ENCODE measurements at places on chromosomes 13 and 19. TPM values are rescaled to one million over a fixed set of nuclear protein-coding genes. Genes with fewer than 3 reads are reported as not detected.

SUGT1 gene
- total RNA-seq, result 34.2 TPM

ZNF729 gene
- total RNA-seq, result not detected

PRR22 gene
- total RNA-seq, result 0.50 TPM

EFNB2 gene
- total RNA-seq, result 109 TPM

FCER2 gene
- not detected for total RNA-seq

LRRC63 gene
- total RNA-seq, result not detected

TMEM86B gene
- total RNA-seq, result 0.68 TPM

ZNF726 gene
- total RNA-seq, result 1.7 TPM

NFILZ gene
- total RNA-seq, result not detected

CATSPERD gene
- not detected for total RNA-seq
